ENCODE measurements at places on chromosomes 16 and 17.

DNA sequence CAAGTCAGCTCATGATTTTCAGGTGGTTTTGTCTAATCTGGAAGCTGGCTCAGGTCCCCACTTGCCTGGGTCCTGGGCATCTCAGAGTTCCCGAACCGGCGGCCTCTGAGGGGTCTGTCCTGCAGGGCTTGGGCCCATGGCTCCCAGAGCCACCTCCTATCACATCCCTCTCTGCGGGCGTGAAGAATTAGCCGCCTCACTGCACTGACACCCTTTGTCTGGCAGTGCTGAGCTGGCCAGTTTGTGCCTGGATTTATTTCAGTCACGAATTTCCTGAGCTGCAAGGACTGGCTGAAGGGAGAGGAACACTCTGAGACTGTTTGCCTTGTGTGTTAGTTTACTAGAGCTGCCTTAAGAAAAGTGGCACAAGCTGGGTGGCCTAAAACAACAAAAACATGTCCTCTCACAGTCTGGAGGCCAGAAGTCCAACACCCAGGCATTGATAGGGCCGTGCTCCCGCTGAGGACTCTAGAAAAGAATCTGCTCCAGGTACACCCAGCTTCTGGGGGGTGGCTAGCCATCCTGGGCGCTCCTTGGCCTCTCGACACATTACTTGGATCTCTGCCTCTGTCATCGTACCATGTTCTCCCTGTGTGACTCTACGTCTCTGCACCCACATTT is 217.5 kb upstream of the DYNLRB2 start:
- DNase-seq: no peak

- peak; percentile 31 for DNase-seq
Observed at GRCh38 chr17:6257336-6257735, 177.6 kb downstream of the AIPL1 start.

- DNase-seq: no peak
Observed at GRCh38 chr16:35302859-35303258, 1843.4 kb downstream of the TP53TG3F start.

GRCh38 chr17:58370716-58371115 is 18.7 kb upstream of the SUPT4H1 start:
- no peak for DNase-seq

- DNase-seq: peak; percentile 64
Observed at GRCh38 chr16:55515111-55515510, 6.2 kb downstream of the LPCAT2 start.

DNA sequence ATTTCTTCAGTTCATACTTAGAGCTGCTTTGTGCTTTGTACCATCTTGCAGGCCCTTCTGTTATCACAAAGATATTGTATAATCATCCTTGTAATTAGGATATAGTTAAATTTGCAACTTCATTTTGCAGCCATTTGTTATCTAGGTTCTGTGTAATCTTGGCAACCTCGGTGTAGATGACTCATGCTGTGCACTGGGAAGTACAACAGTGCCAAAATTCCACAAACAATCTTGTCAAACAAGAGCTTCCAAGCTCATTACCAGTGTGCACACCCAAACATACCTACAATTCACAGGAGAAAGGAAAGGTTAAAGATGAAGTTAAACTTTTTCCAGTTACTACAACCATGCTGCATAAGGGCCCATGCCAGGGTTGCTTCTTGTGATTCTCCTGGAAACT is 1231.8 kb downstream of the CDH11 start:
- peak; percentile 38 for DNase-seq

DNA sequence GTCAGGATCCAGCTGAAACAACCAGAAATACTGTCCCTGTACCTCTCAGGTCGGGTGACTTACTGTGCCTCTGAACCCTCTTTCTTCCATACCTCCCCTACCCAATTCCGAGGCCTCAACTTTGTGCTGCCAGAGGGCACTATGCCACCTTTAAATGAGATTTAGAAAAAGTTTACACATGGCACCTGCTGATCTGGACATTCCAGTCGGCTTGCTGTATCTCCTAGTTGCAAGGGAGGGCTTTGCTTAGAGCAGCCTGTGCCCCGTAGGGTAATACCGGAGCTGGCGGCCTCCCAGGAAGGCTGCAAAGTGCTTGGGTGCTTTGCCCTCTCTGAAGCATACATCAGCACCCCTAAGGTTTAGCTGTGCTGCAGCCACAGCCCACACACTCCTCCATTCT is 306.0 kb upstream of the RBFOX1 start:
- DNase-seq: no peak

DNA sequence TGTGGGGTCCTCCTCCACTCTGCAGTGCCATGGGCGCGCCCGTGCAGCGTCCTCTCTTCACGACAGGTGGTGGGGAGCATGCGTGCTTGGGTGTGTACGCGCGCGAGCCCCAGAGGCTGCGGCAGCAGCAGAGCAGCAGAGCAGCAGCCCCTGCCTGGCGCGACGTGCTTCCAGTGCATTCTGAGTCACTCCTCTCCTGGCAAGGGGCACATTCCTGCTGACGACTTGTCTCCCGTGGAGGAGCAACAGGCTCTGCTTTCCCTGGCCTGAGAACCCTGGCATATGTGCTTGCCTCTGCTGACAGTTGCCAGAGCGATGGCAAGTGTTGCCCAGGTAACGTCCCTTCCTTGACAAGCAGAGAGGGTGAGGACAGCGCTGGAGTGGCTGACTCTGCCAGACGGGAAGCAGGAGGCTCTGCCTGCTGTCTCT is 133.8 kb upstream of the PLCG2 start:
- DNase-seq: peak; percentile 13

DNA sequence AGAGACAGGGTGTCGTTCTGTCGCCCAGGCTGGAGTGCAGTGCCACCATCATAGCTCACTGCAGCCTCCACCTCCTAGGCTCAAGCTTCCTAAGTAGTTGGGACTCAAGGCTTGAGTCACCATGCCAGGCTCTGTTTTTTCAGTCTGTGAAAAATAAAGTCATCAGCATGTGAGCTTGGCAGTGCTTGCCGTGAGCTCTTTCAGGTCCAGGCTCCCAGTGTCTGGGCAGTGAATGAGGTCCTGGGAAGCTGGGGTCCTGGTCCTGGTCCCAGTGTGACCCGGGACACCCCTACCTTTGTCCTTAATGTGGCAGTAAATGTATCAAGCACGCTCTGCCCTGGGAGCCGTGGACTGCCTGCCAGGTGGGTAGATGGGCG is 22.9 kb upstream of the RPL13 start:
- DNase-seq: no peak

DNA sequence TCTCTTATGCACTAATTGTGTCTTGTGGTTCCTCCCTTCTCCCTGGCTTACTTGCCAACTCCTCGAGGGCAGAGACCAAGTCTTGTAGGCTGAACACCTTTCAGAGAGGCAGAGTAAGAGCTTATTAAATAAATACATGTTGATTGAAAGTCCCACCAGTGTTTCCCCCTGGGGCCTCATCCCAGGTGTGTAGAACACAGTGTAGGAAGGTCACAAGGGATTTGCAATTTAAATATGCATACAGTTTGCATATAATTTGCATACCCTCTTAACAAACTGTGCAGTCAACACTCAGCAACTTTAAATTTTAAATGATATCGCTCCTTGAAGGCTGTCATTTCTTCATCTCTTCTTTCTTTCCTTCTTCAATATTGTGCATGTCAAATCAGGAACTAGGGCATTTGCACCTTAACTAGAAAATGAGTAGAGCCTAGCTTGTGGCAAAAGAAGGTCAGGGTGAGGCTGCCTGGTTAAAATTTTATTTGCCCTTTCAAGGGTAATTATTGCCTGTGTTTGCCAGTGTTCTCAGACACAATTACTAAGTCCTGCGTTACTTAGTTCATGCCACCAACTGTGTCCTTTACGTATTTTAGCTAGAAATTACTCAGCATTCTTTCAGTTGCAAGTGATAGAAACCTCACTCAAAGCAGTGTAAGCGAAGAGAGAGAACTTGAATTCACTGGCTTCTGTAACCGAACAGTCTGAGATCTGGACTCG is 465.7 kb downstream of the HAPSTR1 start:
- no peak for DNase-seq

DNA sequence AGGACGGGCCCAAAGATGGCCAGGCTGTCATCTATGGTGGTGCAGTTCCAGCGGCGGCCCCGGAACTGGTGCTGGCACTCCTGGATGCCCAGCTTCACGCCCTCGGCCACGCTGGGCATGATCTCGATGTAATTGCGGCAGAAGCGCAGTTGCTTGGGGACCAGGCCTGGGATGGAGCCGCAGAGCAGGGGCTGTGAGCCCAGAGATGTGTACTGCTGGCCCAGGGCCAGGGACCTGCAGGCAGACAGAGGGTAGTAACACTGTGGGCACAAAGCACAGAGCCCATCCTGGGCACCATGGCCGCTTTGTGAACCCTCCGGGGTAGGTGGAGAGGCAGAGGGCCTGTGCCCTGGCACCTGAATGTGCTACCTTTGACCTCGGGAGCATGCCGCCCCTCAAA is 44.8 kb downstream of the WNT3 start:
- no peak for DNase-seq

- DNase-seq: no peak
Observed at GRCh38 chr17:21061971-21062526, 19.2 kb upstream of the USP22 start.

DNA sequence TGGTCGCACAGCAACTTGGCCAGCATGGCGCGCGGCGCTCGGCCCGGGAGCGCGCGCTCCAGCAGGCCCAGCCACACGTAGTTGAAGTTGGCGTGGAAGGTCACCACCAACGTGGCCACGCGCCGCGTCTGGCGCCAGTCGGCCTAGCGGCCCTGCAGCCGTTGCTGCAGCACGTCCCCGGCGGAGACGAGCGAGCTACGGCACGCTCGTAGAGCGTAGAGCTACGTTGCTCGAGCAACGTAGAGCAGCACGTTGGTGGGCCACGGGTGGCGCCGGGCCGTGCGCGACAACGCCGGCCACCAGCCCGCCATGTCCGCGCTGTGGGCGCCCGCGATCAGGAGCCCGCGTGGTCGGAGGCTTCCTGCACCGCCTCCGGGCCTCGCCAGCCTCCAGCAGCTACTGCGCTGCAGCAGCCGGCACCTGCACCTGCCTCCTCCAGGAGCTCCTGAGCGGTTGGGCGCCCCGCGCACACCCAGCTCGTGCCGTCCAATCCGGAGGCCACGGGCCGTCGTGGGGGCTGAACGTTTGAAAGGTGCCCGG is 13.4 kb upstream of the SULT1A1 start:
- DNase-seq: no peak

GRCh38 chr17:2237950-2238349 is 65.6 kb downstream of the SMG6 start:
- no peak for DNase-seq

DNA sequence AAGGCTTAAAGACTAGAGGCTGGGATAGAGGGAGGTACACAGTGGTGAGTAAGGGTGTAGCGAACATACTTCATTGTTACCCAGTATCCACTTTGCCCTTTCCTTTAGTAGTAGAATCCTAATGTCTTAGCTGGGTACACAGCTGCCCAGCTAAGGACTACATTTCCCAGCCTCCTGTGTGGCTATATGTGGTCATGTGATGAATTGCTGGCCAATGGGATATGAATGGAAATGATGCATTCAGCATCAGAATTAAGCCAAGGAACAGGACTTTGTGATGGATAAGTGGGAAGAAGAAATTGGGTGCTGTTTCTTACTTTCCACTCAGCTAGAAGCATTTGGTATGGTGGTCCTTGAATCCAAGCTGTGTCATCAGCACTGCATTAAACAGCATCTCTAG is 55.9 kb downstream of the FOXL1 start:
- DNase-seq: no peak

GRCh38 chr17:8235676-8236075 is 12.2 kb downstream of the CTC1 start:
- no peak for DNase-seq

- DNase-seq: no peak
Observed at GRCh38 chr16:87795336-87795735, 29.6 kb upstream of the KLHDC4 start.

DNA sequence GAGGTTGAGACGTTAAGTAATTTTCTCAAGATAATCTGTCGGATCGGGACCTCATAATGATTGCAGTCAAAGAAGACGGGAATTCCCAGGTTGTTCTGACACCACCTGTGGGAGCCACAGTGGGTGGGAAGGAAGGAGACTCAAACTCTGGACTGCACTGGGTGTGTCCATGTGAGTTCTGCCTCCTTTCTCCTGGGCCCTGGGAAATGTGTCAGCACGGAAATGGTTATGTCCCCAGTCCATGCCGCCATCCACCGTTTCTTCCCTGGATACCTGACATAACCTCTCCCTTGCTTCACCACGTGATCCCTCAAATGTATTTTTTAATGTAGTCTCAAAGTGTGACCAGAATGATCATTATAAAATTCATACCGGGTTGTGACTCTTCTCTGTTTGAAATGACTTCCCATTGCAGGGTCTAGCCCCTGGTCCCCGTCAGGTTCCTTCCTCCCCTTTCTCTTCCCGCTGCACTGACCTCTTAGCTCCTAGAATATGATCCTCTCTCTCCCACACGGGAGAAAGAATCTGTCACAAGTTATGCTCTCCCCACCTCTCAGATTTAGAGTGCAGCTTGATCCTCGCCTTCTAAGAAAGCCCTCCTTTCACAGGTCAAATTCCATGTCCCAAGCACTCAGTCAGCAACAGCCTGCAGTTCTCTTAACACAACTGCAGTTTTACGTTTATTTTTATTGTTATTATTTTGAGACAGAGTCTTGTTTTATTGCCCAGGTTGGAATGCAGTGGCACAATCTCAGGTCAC is 820.0 kb upstream of the EEF2KMT start:
- no peak for DNase-seq

- no peak for DNase-seq
Observed at GRCh38 chr16:84499638-84500037, 4.8 kb downstream of the MEAK7 start.

GRCh38 chr17:18186627-18186982 is 3.0 kb downstream of the ALKBH5 start:
- DNase-seq: no peak

GRCh38 chr17:64554028-64554637 is 47.4 kb downstream of the CEP95 start:
- DNase-seq: no peak

GRCh38 chr17:49000943-49001342 is 3.8 kb downstream of the IGF2BP1 start:
- peak; percentile 33 for DNase-seq

GRCh38 chr17:28544402-28545140 is 7.9 kb downstream of the UNC119 start:
- no peak for DNase-seq

DNA sequence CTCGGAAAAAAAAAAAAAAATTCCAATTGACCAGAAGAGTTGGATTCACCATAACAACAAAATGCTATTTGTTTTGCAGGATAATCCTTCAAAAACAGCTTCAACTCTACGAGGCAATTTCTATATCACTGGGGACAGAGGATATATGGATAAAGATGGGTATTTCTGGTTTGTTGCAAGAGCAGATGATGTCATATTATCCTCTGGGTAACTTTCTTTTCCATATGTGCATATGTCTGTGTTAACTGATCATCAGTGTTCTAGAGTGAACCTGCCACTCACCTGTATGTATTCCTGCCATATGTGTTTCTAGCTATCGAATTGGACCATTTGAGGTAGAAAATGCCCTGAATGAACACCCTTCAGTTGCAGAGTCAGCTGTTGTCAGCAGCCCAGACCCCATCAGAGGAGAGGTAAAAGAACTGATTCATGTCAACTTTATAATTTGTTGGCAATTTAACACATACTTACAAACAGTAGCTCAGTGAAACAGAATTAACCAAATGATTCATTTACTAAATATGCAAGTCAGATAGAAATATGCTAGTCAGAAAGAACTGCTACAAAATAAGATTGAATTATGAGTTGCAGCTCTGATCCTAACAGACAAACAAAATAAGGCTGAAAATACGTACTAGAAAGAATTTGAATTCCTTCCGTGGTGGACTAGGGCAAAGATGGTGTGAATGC is 14.2 kb downstream of the ERI2 start:
- no peak for DNase-seq

GRCh38 chr16:11551842-11552241 is 34.9 kb downstream of the LITAF start:
- no peak for DNase-seq

GRCh38 chr17:45301674-45302073 is 15.1 kb downstream of the MAP3K14 start:
- no peak for DNase-seq

- DNase-seq: no peak
Observed at GRCh38 chr17:8828517-8828875, 29.3 kb upstream of the MFSD6L start.

All from fibroblast of skin of left biceps (primary cell).